ENCODE measurements at places on chromosomes 3 and 15.

DNA sequence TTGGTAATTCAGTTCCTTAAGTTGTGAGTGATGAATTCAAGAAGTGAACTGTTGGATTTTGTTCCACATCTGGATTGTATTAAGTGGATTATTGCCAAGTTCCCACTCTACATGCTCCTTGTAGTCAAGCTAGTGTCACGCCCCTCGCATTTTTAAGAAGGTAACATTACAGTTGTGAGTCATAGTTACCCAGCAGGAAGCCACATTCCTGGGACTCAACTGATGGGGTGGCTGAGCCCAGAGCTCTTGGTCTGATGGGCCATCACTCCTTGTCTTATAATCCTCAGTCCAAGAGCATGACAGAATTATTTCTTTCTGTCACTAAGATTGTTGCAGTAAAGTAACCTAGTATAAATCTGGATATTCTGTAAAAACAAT lies 102.7 kb downstream of the PTPRG start:
- DNase-seq = no peak

GRCh38 chr3:29635888-29636287 lies 355.0 kb downstream of the RBMS3 start:
- DNase-seq = no peak

GRCh38 chr3:39234651-39235050 lies 42.3 kb upstream of the XIRP1 start:
- peak; percentile 20 for DNase-seq

DNA sequence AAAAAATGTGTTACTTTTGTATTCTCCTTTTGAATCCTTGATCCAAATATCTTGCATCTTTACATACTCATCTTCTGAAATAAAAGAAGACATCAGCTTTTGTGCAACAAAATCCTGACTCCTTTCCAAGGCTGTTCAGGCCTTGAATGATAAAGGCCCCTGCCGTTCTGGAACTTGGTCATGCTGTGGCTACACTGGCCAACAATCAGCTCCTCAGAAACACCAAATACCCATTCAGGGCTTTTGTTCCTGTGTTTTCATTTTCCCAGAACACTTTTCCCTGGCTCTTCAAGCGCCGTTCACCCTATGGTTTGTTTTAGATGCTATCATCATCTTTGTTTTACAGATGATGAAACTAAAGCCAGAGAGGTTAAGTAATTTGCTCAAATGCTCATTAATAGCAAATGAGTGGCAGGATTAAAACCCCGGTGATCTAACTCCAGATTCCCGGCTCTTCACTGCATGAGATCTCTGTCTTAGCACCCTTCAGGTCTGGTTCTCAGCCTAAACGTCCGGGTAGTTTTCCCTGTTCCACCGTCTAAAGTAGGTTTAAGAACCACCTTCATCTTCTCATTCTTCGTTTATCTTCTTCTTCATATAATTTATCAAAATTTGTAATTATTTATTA lies 58.3 kb downstream of the EPHA3 start:
- no peak for DNase-seq

GRCh38 chr3:39141171-39141995 lies 12.0 kb downstream of the CSRNP1 start:
- DNase-seq = no peak

DNA sequence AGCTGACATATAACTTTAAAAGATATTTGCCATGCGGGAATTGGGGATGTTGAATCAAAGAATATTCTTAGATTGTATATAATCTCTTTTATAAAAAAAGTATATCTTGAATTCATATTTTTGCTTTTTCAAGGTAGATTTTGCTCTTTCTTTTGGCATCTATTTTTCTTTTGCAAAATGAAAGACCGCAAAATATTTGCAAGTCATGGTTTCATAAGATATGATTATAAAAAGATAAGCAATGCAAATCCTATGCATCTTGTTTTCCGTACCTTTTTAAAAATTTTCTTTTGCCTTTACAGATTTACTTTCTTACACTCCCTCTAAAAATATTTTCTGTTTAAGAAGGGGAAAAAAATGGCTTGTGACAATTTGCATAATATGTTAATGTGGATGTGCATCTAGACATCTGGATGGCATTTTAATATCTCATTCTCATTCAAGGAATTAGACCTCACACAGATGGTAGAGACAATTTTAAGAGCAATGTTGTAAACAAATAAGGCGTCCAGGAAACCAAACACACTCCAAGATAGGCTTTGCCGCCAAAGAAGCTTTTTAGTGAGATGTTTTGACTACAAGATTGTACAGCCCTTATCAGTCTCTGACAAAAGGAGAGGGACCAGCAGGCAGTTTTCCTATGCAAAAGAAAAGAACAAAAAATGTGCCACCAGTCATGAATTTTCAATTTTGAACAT lies 371.1 kb downstream of the CHL1 start:
- no peak for DNase-seq

- no peak for DNase-seq
Observed at GRCh38 chr15:96261575-96262034, 68.9 kb upstream of the NR2F2 start.

- DNase-seq = no peak
Observed at GRCh38 chr3:104526901-104527401, 839.8 kb upstream of the ALCAM start.

- DNase-seq = no peak
Observed at GRCh38 chr15:63465104-63465503, 39.3 kb upstream of the USP3 start.

GRCh38 chr15:86483936-86484335 lies 404.3 kb downstream of the AGBL1 start:
- no peak for DNase-seq

GRCh38 chr3:45640091-45640507 lies 45.5 kb downstream of the LIMD1 start:
- no peak for DNase-seq

GRCh38 chr3:100106531-100107141 lies 7.7 kb downstream of the FILIP1L start:
- DNase-seq = no peak

Measured in stimulated activated CD8-positive, alpha-beta memory T cell treated with anti-CD3 and anti-CD28 coated beads, Interleukin-4, amount 100 ng/mL, for 24 hours (primary cell).